BE2C (cell line): ENCODE measurements at places on chromosomes 5 and 9.
A peak's percentile ranks its signal among the peaks of the same experiment; 100 is the strongest.

GRCh38 chr5:1103505-1104326 lies 8.1 kb downstream of the SLC12A7 start:
- peak; percentile 46 for DNase-seq

GRCh38 chr9:135849181-135849580 lies 58.2 kb downstream of the CAMSAP1 start:
- no peak for DNase-seq

GRCh38 chr9:76751001-76751400 lies 13.2 kb upstream of the PCA3 start:
- DNase-seq = no peak

DNA sequence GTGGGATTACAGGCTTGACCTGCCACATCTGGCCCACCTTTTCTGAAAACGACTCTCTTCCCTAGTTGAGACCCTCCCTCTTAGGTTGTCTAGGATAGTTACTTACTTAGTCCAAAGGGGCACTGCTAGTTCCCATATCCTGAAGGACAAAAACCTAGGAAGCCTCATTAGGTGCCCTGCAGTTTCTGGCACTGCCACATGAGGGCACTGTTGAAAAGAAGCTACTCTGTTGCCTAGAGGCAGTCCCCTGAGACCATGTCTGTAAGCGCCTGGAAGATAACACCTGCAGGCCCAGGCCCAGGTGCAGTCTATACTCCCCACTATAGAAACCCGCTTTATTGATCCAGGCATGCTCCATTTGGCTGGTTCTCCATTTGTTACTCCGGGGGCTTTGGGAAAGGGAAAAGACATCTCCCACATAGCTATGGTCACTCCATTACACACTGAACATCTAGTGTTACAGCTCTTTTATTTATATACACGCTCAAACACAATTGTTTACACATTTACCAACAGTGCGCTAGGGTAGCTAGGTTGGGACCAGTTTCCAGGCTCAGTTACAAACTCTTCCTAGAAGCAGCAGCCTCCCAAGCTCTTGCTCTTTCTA lies 73.4 kb upstream of the PPARGC1B start:
- peak; percentile 65 for DNase-seq

- DNase-seq = no peak
Measured at GRCh38 chr5:102154291-102154690, 141.8 kb downstream of the SLCO4C1 start.

GRCh38 chr9:91845879-91846278 lies 104.1 kb downstream of the ROR2 start:
- DNase-seq = no peak

DNA sequence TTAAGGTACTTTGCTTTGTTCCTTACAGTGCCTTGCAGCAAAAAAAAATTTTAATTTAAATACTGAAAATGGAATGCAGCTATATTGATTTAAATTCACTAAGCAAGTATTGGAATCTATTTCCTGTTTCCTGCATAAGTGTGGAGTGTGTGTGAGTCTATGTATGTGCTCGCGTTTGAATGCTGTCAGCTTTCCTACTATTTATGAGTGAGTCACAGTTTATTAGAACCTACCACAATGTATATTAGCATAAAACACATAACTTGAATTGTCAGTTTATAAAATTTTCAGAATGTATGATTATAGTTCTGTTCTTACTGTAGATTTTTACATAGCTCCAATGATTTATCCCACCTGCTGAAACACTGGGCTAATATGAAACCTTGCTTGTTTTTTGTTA lies 302.1 kb downstream of the NR2F1-AS1 start:
- no peak for DNase-seq

GRCh38 chr9:31674264-31674663 lies 710.2 kb upstream of the ACO1 start:
- no peak for DNase-seq

DNA sequence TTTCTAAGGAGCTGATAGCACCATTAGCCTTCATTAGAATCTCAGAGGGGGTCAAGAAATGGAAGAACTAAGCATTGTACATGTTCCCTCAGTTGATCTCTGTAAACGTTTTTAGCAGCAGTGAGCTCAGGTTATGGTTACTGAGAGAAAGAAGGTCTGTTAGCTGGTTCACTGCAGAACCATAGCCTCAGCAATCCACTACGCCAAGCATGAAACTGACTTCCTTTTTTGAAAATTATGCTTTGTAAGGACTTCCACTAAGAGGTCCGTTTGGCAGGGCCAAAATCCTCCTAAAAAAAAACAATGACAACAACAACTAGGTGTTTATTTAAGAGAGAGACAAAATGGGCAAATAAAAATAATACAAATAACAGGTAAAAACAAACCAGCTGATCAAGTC lies 273.3 kb downstream of the AOPEP start:
- DNase-seq = no peak

DNA sequence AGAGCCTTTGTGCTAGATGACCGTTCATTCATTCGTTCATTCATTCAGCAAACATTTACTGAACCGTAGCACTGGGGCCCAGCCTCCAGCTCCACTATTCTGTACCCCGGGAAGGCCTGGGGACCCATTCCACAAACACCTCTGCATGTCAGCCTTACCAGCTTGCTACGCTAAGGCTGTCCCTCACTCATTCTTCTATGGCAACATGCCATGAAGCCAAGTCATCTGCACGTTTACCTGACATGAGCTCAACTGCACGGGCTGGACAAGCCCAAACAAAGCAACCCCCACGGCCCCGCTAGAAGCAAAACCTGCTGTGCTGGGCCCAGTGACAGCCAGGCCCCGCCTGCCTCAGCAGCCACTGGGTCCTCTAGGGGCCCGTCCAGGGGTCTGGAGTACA lies 6.0 kb downstream of the CEL start:
- no peak for DNase-seq

GRCh38 chr9:117184173-117184572 lies 230.7 kb downstream of the ASTN2 start:
- peak; percentile 96 for DNase-seq

DNA sequence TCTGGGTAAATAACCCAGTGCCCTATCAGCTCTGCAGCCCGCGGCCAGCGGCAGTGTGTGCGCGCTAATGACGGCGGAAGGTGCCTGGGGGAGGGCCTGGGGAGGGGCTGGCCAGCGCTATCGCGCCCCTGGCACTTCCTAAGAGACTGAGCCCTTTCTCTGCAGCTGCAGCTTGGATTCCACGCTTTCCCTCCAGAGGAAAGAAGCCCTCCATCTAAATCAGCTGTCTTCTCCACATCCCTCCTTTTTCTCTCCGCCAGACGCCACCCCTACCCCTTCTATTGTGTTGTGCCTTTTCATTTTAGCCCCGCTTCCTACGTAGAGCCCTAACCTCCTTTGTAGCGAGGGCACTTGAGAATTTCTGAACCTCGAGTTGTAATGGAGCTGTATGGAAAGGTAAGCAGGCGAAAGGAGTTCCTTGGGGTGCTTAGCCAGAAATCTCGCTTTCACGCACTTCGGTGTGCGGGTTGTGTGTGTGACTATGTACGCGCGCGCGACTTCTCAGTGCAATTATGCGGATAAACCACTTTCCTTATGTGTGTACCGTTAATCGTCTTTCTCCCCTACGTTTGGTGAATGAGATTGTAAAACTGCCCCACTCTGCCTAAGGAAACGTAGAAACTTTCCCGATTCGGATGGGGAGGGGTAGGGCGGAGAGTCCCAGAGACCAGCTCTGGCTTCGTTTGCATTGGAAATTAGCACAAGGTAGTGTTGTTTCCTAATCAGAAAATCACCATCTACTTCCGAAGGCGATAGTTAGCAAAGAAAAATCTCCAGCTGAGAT lies 664 bp upstream of the RAB3C start:
- DNase-seq = peak; percentile 84

- no peak for DNase-seq
Measured at GRCh38 chr5:34699155-34700077, 43.3 kb downstream of the RAI14 start.

DNA sequence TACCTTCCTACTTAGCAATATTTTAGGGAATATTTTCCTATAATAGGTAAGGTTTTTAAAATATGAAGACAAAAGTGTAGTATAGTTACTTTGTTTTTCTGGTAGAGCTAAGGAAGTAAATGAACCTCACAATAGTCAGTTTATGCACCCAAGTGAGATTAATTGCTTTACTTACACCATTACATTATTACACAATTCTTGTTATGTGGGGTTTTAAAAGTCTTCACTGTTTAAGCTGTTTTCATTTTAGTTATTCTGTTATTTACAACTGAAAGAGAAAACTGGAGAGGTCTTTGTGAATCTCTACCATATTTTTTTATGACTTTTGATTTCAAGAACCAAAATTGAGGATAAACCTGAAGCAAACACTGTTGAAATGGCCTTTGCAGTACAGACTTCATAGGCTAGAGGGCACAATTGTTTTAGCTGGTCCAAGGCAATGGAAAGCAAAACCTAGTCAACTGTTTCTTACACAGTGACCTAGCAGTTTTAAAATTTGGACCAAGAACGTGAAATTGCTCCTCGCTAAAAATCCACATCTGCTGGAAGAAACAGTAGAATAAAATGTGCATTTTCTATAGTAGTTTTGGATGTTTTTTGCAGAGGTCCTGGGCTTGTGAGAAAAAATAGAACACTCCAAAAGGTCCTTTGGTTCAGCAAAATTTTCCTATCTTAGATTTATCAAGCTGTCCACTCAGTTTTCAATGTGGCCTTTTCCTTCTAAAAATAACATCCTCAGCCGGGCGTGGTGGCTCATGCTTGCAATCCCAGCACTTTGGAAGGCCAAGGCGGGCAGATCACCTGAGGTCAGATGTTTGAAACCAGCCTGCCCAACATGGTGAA lies 66.4 kb upstream of the FER start:
- peak; percentile 39 for DNase-seq

- no peak for DNase-seq
Measured at GRCh38 chr5:169474226-169474625, 109.3 kb upstream of the SPDL1 start.

DNA sequence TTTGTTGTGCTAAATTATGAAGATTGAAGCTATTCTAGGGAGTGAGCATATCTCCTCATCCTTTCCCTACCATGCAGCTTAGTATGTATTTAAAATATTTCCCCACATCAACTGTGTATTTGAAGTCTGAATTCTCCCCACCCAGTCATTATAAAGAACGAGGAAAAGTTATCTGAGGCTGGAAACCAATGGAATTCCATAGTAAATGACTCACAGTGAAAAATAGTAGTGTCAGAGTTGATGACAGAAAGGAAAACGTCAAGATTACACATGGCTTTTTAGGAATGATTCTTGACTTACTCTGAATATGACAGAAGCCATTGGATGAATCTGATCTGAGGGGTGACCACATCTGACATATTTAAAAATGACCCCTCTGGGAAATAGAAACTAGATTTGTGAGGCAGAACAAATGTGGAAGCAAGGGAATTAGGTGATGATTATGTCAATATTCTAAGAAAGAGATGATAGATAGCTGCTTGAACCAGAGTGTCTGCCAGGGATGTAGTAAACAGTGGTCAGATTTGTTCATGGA lies 1768.9 kb upstream of the CDH9 start:
- DNase-seq = no peak
